Umbilical cord (tissue), 2 donors: ENCODE measurements at places on chromosomes 3 and 15. TPM values are rescaled to one million over a fixed set of nuclear protein-coding genes. Genes with fewer than 3 reads are reported as not detected.

DNA sequence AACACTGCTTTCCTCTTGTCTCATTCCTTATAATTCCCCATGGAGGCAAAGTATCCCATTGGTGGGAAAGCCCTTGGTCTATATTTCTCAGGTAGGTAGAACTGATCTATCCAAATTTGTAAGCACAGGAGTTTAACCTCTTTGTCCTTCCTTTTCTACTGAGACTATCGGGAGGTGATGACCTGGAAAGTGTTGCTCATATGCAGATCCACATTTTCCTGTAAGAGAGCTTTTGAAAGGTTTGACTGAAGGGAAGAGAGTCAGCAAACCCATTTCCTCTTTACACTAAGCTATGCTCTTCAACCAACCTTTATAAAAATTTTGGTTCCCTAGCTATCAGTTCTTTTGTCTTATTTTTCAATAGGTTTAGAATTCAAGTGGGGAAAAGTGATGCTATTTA is 200.7 kb downstream of the TIGIT start:
- DNase-seq, result no peak

DNA sequence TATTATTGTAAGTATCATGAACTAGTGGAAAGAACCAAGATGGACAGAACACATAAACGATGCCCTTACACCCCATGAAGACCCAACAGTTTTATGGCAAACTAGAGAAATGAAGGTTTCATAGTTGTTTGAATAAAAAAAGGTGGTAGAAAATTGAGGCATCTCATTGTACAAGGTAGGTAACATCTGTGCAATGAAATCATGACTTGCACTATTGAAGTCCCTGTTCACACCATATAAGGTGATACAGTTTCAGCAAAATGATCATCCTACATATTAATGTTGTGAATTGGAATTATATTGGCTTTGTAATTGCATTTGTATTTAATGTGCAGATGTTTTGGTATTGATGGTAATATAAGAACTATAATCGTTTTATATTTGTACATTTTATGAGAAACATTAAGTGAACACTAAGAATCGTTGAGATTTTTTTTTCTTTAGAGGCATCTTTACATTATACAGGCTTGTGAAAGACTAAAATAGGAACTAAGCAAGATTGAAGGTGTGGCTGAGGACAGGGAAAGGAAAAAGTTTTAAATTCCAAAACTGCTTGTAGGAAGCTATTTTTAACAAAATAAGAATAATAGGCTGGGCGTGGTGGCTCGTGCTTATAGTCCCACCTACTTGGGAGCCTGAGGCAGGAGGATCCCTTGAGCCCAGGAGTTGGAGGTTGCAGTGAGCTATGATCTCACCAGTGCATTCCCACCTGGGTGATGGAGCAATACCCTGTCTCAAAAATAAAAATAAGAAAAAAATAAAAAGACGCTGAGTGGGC is 48.5 kb downstream of the CGNL1 start:
- no peak for DNase-seq

DNA sequence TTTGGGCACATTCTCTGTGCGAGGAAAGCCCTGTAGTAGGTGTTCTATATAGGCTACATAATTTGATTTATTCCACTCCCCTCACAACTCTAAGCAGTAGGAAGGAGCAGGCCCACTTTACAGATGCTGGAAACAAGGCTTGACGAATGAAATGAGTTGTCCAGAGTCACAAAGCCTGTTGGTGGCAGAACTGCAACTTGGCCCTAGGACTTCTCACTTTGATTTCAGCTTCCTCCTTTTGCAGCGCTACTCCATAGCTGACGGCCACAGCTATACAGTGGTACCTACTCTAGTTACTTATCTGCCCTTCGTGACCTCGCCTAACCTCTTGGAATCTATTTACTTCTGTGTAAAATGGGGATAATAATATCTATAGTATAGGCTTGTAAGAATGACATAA is 2.5 kb upstream of the IRAK2 start:
- DNase-seq, result no peak

GRCh38 chr3:33046521-33046920 is 50.4 kb downstream of the GLB1 start:
- DNase-seq, result no peak

The CCDC54 gene
- total RNA-seq, result 1.4 TPM

GRCh38 chr15:60528530-60528929 is 49.6 kb upstream of the ICE2 start:
- no peak for DNase-seq

The ZNF717 gene
- 35.6 TPM for total RNA-seq
